ENCODE measurements at places on chromosomes 6 and 20.

DNA sequence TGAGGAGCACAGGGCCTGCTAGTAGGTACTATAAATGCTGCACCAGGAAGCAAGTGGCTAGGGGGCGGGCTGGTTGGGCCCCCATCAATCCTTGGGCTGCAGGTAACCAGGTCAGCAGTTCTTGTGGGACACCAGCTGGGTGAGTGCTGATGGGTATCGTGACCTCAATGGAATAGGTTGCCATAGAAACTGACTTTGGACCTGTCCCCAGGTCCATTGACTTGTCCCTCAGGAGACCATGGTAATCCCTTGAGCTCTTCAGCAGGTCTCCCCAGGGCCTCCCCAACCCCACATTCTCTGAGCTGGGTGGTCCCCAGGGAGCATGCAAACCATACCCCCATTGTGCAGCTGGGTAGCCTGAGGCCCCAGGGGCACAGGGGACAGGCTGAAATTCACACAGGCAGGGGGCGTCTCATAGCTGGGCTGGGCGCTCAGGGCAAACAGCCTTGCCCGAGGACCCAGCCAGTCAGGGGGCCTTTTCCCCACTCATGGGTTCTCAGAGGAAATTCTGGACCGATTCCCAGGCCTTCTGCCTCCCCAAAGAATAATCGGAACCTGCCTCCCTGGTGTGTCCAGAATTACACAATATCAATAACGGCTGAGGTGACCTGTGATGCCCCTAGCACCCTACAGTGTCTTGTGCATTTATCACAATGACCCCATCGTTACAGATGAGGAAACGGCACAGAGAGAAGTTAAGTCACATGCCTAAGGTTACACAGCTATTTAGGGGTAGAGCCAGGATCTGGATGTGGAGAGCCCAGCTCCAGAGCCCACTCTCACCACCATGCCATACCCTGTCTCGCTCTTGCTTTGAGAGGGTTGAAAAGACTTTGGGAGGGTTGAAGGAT is 35.9 kb downstream of the SRC start:
- peak; percentile 72 for DNase-seq

DNA sequence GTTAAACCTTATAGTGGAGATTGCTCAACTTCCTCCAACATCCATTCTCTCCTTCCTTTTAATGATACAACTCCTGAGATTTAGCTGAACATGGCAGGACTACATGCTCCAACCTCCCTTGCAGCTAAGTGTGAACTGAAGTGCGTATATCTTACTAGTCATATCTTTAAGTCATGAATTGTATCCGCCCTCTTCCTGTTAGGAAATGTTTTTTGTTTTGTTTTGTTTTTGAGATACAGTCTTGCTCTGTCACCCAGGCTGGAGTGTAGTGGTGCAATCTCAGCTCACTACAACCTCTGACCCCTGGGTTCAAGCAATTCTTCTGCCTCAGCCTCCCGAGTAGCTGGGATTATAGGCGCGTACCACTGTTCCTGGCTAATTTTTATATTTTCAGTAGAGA is 8.8 kb upstream of the OSTM1 start:
- no peak for DNase-seq

DNA sequence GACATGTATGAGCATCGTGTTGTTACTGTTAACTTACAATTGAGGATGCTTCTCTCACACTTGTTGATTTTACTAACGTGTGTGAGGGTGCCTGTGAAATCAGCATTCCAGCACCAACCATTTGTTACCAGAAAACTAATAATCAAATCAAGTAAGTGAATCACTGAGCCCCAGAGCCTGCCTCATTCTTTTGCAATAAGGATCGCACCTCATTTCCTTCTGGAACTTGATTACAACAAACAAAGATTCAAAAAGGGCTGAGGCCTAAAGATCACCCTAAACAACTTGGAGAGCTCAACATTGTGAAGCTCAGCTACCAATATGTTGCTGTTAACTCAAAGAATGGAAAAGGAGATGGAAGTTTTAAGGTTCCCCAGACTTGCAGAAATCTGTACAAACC is 274.7 kb downstream of the TFAP2A start:
- no peak for DNase-seq

DNA sequence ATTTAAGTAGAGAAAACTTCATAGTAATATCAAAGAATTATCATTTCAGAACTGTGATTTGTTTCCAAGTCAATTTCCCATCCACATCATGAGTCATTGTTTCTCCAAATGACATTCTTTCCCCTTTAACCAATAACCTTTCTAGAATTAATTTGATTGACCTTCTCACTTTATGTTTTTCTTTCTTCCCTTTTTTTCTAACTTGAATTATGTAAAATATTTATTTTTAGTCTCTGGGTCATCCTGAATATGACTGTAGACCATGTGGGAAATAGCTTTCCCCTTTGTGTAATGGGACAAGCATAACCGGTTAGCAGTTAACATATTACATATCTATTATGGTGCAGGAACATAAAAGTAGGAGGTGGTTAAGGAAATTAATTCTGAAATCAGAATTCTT is 291.1 kb downstream of the GJA1 start:
- DNase-seq, result no peak

- no peak for DNase-seq
Measured at GRCh38 chr20:57584768-57585461, 24.0 kb downstream of the PCK1 start.

- no peak for DNase-seq
Measured at GRCh38 chr6:158018041-158018771, 36.5 kb downstream of the SYNJ2 start.

DNA sequence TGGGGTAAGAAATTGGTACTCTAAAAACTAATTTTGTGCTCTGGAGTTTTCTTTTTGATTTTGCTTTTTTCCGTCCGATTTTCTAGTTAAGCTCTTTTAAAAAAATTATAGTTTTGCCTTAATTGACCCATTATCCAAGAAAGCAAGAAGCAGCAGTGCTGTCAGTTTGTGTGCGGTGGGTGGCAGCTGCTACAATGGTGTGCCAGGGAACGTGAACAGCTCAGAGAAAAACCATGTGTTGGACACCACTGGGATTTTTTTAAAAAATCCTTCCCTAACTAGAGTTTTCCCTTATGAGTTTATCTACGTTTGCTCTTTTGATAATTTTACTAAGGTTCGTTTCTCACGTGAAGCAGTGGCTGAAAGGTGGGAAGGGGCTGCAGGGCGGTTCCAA is 8.0 kb downstream of the MAP3K5 start:
- DNase-seq, result no peak

Measured in germinal center (tissue), 1 donor.